Mucosa of gallbladder (tissue), 1 donor: ENCODE measurements at places on chromosomes 11 and 22. TPM values are rescaled to one million over a fixed set of nuclear protein-coding genes. Genes with fewer than 3 reads are reported as not detected.

OR5A1 gene
- not detected for total RNA-seq

KBTBD3 gene
- total RNA-seq: 10.8 TPM

CSNK1E gene
- 131 TPM for total RNA-seq

PEX26 gene
- total RNA-seq: 51.5 TPM

OR5L1 gene
- total RNA-seq: not detected

USP2 gene
- total RNA-seq: 7.3 TPM

CACNA1I gene
- 0.43 TPM for total RNA-seq

MUC6 gene
- 173 TPM for total RNA-seq

DNA sequence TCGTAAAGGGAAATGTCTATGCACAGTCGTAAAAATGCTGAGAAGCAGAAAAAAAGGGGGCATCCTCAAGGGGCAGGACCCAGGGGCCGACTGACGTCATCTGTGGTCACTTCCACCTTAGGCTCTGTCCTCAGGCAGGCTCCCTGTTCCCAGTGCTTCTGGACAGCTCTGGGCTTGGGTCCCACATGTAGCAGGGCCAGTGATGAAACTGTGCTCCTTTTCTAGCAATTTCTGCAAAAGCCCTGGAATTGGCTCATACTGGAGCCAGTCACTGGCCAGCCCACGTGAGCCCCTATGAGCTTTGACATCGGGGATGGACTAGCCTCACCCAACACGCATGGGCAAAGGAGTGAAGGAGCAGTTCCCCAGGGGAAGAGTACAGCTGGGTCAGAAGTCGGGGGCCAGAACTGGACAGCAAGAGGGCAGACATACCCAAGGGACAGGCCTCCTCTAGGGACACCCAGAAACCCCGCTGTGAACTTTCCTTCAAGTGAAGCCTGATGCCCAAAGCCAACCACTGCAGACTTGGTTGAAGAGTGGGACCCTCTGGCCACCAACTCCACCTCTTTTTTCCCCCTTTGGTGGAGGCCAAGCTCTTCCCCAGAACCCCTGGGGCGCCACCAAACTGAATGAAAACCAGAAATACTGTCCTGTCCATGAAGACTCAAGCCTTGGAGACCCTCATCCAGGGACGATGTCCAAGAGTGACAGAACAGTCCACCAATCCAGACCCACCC lies 1349.0 kb downstream of the BRD1 start:
- DNase-seq: no peak

- DNase-seq: no peak
Measured at GRCh38 chr11:69272055-69272454, 21.9 kb upstream of the MYEOV start.

GRCh38 chr11:85627332-85627997 lies at the start of gene DLG2:
Gene DLG2 (minus strand): TSS chr11:85627344.
- DNase-seq: peak; percentile 11

DNA sequence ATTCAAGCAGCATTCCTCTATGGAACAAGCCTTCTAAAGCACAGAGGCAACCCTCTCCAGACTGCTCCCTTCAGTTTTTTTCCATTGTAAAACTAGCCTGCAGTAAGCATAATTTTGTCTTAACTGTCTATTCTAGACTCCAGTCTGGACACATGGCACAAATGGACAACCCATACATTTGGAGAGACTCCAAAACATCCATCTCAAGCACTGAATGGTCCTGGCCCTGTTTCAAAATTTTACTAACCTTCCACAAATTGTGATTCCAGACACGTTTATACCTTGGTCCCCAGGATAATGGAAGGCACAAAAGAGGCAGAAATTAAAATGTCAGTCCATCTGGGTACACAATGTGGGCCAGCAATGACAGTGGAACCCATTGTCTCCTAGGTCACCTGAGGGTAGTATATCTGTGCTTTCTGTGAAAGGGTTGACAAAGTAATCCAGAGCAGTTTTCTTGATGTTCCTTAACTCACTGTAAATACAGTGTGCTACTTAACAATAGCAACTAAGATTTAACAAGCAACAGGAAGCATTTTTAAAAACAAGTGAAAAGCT lies 16.2 kb upstream of the SESN3 start:
- no peak for DNase-seq

DNA sequence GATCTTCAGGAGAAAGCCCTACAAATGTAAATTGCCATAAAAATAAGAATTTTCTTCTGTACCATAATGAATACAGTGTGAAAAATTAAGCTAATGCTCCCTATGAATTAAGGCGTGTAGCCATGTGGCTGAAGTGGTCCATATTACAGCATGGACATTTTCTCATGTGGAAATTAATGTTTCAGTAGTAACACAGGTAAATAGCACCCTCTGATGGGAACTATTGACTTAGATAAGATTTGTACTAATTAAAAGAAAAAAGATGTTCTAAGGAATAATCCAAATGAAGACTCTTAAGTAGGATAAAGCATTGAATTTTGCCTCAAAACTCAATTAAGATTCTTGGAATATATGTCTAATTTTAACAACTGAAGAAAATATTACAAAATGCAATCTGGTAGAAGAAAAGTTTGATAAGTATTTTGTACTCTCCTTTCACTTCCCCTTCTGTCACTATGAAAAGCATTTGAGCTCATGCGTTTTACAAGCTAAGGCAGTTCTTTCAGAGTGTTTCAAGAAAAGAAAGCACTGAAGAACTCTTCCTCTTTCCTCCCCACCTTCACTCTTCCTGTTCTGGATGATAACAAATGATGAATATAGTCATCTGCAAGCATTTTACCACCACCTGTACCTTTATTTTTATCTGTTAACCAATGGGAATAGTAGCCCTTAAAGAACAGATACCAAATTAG lies 9.9 kb upstream of the OR8D2 start:
- no peak for DNase-seq

- no peak for DNase-seq
Measured at GRCh38 chr11:1774886-1775285, 11.2 kb upstream of the CTSD start.

DNA sequence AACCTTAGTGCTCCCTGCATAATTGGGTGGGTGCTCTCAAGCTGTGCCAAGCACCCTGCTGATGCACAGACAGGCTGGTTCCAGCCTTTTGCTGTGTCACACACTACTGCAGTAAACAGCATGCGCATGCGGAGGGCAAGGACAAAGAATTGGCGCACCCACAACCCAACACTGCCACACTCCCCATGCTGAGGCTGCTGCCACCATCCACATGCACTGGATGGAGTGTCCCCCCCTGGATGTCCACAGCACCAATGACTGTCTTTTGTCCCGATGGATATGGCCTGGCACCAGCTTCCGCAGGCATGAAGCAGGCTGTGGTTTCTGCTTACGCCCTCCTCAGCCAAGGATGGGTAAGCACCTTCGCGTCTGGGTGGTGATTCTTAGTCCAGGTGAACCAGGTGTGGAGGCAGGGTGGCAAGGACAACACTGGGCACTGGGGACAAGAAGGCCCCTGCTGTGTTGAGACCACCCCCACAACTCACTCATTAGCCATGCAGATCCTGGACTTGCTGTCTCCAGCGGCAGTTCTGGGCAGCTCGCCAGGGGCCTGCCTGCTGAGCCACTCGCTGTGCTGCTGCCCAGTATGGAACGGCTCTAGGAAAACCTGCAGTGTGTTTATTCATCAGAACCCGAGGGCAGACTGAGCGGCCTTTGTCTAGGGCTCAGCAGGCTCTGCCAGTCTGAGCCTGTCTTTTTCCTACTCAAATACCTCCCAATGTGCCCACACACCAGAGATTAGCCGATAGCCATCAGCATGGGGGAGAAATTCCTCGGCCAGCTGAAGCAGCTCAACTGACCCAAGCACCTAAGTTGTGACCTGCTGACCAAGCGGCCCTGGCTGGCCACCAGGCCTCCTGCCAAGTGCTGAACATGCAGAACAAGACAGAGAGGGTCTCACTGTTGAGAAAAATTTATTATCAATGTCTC lies 8.2 kb upstream of the NAP1L4 start:
- peak; percentile 88 for DNase-seq

DNA sequence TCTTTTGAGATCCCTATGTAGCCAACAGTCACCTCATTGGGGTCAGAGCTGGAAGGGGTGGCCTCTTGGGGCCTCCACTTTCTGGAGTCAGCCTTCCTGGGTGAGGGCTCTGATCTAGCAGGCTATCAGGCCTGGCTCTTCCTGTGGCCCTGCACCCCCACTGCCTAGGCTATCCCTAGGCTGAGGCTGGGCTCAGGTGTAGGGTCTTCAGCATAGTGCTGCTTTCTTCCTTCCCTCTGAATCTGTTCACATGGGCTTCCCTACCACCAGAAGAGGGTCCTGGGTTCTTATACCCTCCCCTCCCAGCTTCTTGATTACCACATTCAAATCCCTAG lies 456 bp upstream of the SPI1 start:
- DNase-seq: no peak

DNA sequence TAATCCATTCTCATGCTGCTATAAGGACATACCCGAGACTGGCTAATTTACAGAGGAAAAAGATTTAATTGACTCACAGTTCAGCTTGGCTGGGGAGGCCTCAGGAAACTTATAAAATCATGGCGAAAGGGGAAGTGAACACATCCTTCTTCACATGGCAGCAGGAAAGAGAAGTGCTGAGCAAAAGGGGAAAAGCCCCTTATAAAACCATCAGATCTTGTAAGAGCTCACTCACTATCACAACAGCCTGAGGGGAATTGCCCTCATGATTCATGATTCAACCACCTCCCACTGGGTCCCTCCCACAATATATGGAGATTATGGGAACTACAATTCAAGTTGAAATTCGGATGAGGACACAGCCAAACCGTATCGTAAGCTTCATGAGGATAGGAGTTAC lies 3.8 kb upstream of the CYB5R2 start:
- no peak for DNase-seq

DNA sequence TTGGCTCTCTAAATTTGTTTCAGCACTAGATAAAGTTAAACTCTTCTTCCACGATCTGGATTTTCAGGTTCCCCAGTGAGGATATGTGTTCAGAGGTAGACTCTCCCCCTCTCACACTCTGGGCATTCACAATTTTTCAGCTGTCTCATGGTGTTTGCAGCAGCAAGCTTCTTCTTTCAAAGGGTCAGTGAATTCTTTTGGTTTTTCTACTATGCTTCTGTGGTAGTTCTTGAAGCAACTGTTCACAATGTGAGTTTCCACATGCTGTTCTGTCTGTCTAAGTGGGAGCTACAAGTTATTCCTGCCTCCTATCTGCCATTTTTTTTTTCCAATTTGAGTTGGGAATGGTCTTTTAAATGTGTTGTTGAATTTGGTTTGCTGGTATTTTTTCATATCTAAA lies 25.4 kb downstream of the CNTF start:
- no peak for DNase-seq

DNA sequence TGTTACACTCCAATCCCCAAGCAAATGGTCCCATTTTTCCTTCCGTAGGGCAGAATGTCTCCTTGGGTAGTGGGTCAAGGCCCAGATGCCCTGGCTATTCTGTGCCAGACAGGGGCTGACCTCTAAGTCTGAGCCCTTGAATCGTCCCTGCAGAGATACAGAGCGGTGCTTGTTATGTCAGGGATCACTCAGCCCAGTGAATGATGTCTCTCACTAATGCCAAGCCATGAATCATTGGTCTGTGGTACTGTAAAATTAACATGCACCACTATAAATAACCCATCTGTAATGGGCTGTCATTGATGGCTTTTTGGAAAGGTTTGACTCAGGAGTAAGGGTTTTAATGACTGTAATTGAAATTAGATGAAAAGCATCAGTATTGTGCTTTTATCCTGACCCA lies 35.3 kb upstream of the KIRREL3 start:
- no peak for DNase-seq
